Mucosa of gallbladder (tissue), 1 donor: ENCODE measurements at places on chromosomes 7 and 10. TPM values are rescaled to one million over a fixed set of nuclear protein-coding genes. Genes with fewer than 3 reads are reported as not detected.
A peak's percentile ranks its signal among the peaks of the same experiment; 100 is the strongest.

The CALCR gene
- 0.17 TPM for total RNA-seq

The CPVL gene
- total RNA-seq = 22.6 TPM

GRCh38 chr7:33221390-33221789, 92.0 kb downstream of the BBS9 start:
- DNase-seq = no peak

The TMEM26 gene
- total RNA-seq = 0.55 TPM

DNA sequence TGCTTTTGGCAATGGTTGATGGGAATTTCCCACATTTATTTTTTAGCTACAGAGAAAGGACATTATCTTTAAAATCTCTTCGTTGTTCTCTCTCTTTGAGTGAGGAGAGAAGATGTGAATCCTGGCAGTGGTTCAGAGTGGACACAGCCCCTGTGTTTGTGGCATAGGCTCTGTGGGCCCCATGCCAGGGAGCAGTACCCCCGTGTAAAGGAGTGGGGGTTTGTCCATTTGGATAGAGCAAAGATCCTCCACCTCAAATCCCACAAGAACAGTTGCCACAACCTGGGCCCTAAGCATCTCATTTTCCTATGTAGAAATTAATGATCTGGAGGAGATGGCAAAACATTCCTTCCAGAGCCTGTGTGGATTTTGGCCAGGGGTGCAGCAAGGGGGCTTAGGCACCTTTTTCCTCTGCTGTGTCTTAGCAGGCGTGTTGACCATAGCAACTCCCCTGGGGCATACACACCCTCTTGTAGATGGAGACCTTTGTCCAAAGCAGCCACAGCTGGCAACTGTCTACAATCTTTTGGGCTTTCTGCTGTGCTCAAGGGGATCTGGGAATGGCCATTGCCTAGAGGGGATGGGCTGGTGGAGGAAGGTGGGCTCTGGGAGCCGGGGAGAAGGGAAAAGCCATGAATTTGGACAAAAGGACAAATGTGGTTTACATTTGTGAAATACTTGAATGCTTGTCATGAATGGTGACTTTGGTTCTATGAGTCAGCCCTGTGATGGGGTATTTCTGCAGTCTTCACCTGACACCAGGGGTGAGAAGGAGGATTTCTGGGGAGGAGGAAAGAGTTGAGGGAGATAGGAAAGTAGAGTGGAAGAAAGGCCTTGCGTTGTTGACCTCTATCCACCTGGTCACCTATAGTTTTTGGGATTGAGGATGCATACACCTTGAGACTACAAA, 92.0 kb downstream of the TCF7L2 start:
- DNase-seq = no peak

DNA sequence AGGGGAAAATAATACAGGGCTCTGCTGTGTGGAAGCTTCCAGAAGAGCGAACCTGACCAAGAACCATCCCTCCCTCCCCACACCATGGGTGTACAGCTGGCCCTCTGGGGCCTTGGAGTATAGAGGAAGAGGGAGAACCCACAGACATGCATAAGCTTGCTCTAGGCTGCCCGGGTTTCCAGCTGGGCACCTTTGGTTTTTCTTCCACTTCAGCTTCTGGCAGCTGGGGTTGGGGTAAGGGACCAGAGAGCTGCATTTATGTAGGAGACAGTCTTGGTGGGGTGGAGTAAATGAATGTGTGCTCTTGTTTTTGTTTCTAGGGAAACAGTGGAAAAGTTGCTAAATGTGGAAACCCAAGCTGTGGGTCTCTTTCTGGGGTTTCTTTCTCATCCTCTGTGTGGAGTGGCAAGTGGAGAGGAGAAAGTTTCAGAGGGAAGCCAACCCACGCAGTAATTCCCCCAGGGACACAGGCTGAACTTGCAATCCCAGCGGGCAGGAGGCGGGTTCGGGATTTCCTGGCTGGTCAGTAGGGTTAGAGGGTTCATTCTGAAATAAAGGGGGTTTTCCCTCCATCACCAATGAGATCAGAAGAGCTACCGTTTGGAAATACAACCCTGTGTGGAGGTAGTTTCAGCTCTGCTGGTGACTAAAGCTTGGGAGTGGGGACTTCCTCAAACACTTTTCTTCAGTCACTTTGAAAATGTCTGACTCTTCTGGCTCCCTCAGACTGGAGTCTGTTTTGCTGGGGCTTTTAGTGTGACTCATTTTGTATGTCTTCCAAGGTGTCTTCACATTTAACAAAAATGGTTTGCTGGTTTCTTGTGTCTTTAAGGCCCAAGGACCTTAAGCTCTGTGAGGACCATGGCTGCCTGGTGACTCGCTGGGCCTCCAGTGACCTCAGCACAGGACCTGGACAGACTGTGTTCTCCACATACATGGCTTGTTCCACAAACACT, 22.2 kb upstream of the SRGN start:
- no peak for DNase-seq

- DNase-seq = peak; percentile 99
Measured at GRCh38 chr7:1459512-1459892, 232 bp upstream of the MICALL2 start.

- DNase-seq = no peak
Measured at GRCh38 chr10:114143160-114143559, 30.8 kb downstream of the CCDC186 start.

The PPP1R9A gene
- 30.5 TPM for total RNA-seq

GRCh38 chr7:132618271-132618955, 42.1 kb upstream of the PLXNA4 start:
- DNase-seq = no peak

GRCh38 chr10:31912289-31912688, 16.3 kb downstream of the ARHGAP12 start:
- DNase-seq = no peak

The MKX gene
- 5.2 TPM for total RNA-seq

GRCh38 chr10:112532189-112532588, 85.2 kb downstream of the VTI1A start:
- DNase-seq = no peak

GRCh38 chr7:16652888-16653287, 6.9 kb downstream of the BZW2 start:
- DNase-seq = peak; percentile 38

The FAM25G gene
- not detected for total RNA-seq

- no peak for DNase-seq
Measured at GRCh38 chr10:62443866-62444265, 69.7 kb downstream of the ZNF365 start.

The LIPK gene
- not detected for total RNA-seq

DNA sequence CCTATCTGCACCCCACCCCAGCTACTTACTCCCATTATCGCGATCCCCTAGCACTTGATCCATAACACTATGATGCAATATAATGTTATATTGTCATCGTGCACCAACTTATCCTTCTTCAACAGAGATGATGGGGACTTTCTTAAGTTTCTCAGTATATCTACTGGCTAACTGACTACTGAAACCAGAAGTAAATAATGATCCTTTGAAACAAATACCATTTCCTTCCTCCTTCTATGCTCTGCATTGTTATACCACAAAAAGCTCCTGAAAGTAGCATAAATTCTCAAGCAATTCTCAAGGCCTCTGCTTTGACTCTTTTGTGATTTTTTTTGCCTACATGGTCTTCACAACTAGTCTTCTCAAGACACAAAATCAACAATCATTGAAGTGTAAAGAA, 68.9 kb downstream of the HTR7 start:
- DNase-seq = no peak

GRCh38 chr10:11828682-11829284, 5.6 kb downstream of the PROSER2 start:
- no peak for DNase-seq

DNA sequence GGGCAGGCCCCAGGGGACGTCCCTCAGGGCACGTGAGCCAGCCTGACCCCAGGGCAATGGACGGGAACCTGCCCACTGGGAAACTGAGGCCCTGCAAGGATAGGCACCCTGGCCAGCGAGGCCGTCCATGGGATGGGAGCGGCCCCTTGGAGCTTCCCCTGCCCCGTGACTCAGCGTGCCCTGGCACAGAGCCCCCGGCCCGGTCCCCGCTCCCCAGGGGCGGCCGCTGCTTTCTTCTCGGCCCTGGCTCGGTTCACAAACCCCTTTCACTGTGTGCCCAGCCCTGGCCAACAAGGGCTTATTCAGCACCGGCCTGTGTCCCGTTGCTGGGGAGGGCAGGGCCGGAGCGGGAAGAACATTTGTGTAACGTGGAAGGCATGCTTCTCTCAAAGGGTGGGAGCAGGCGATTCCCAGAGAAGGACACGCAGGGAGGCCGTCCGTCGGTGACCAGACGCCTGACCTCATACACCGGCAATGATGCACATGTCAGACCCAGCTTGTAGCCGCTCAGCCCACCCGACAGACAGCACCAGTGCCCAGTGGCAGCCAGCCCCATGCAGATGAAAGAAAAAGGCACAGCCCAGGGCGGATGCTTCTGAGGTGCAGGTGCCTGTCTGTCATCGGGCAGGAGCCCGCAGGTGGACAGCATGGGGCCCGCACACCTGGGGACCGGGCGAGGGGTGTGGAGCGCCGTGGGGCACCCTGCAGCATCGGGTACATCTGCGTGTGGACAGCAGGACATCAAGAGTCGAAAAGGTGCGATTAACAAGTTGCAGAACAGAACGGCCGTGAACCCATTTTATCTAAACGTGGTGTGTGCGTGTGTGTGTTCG, 94.5 kb downstream of the PDGFA start:
- DNase-seq = no peak

GRCh38 chr7:50676079-50676478, 106.6 kb downstream of the GRB10 start:
- DNase-seq = no peak

DNA sequence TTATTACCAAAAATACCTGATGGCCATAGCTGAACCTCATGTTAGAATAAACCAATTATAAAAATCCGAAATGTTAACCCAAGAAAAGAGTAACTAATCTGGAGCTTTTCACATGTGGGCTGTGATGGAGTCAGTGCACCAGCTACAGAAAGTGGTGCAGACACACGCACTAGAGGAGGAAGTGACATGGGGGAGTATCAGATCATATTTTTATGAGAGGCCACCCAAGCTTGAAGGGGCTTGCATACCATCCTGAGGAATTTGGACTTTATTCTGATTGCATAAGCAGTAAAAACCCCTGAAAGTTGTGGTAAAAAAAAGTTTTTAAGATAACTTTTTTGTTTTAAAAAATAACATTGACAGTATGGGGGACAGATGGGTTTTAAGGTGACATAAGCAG, 1148.5 kb upstream of the CELF2 start:
- DNase-seq = no peak

- DNase-seq = no peak
Measured at GRCh38 chr7:41573015-41573414, 129.9 kb downstream of the INHBA start.

The CCDC172 gene
- not detected for total RNA-seq

The SUFU gene
- total RNA-seq = 18.3 TPM

- no peak for DNase-seq
Measured at GRCh38 chr10:5563991-5564536, 39.3 kb downstream of the CALML3 start.

GRCh38 chr7:130662426-130662825, 6.1 kb downstream of the COPG2 start:
- no peak for DNase-seq

DNA sequence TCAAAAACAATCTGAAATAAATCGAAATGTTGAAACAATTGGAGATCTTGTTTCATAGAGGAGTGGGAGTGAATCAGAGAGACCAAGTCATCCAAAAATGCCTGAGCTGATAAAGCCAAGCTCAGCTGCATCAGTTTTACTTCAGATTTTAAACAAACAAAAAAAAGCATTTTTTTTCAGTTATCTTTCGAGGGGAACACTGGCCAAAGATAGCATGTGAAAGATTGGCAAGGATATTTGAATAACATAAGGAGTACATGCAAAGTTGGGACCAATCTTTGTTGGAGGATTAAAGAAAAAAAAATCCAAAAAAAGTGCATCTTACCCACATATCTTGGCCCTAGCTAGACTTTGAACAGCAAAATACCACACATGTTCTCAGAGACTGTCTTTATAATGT, 47.2 kb downstream of the RHOBTB1 start:
- DNase-seq = no peak

GRCh38 chr10:124648738-124649137, 95.4 kb downstream of the FAM53B start:
- peak; percentile 70 for DNase-seq

GRCh38 chr10:93746844-93747284, 10.9 kb upstream of the LGI1 start:
- peak; percentile 63 for DNase-seq

- no peak for DNase-seq
Measured at GRCh38 chr10:75295868-75296441, 60.2 kb upstream of the COMTD1 start.

- DNase-seq = peak; percentile 67
Measured at GRCh38 chr10:13765641-13766341, 179.0 kb downstream of the PRPF18 start.
